SJSA1 (cell line): ENCODE measurements at places on chromosomes 4 and X.

DNA sequence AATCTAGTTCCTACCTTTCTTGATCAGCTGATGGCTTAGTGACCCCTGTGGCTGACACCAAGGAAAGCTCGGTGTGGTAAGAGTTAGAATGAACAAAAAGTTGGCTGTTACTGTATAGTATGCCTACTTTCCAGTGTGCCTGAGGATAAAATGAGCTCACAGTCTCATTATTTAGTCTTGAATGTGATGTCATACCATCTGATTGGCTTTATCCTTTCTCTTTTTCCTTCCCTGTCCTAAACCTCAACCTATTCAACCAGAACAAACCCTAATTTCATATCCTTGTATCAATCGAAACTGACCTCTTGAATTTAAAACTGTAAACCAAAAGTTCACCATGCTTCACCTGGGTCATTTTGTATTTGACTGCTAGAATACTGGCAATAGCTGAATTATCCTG lies 156.4 kb downstream of the PPARGC1A start:
- no peak overlapping the region for H3K27ac ChIP-seq
- H3K27me3 ChIP-seq, result no peaks in the 10 kb centered on the region
- H3K36me3 ChIP-seq, result no peaks in the 10 kb centered on the region
- DNase-seq, result no peak
- no peak overlapping the region for H3K4me3 ChIP-seq
- peaks cover 11% of the 10 kb centered on the region for H3K4me1 ChIP-seq

GRCh38 chr4:56448301-56448700 lies 12.2 kb downstream of the PAICS start:
- H3K4me3 ChIP-seq, result no peak overlapping the region
- H3K36me3 ChIP-seq, result peaks cover 91% of the 10 kb centered on the region
- no peak for DNase-seq
- H3K4me1 ChIP-seq, result no peaks in the 10 kb centered on the region
- H3K27ac ChIP-seq, result no peak overlapping the region
- H3K27me3 ChIP-seq, result no peaks in the 10 kb centered on the region; the same call in 1 of the 2 replicates

GRCh38 chrX:45497290-45497689 lies 296.6 kb upstream of the DIPK2B start:
- no peaks in the 10 kb centered on the region for H3K27me3 ChIP-seq
- DNase-seq, result no peak
- no peak overlapping the region for H3K27ac ChIP-seq
- peaks cover 10% of the 10 kb centered on the region for H3K4me1 ChIP-seq
- H3K4me3 ChIP-seq, result no peak overlapping the region

DNA sequence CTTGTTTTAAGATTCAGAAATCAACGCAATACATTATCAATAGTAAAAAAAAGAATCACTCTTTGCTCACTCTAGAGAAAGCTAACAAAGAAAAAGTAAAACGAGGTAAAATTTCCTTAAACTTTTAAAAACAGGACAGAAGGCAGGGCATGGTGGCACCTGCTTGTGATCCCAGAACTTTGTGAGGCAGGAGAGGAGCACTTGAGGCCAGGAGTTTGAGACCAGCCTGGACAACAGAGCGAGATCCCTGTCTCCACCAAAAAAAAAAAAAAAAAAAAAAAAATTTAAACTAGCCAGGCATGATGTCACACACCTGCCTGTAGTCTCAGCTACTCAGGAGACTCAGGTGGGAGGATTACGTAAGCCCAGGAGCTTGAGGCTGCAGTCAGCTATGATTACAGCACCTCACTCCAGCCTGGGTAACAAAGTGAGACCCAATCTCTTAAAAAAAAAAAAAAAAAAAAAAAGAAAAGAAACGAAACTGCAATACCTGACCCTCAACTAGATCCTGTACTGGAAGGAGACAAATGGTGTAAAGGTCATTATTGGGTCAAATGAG lies 3.5 kb downstream of the CCNI start:
- peaks cover 13% of the 10 kb centered on the region for H3K36me3 ChIP-seq
- no peak for DNase-seq
- no peak overlapping the region for H3K27ac ChIP-seq

GRCh38 chr4:37881811-37882210 lies 9.1 kb upstream of the TBC1D1 start:
- no peak overlapping the region for H3K27ac ChIP-seq
- no peak for DNase-seq
- H3K36me3 ChIP-seq, result no peaks in the 10 kb centered on the region
- H3K27me3 ChIP-seq, result no peaks in the 10 kb centered on the region

GRCh38 chr4:142191901-142192300 lies 555.5 kb downstream of the IL15 start:
- H3K4me1 ChIP-seq, result no peaks in the 10 kb centered on the region
- H3K27me3 ChIP-seq, result no peaks in the 10 kb centered on the region
- H3K4me3 ChIP-seq, result no peak overlapping the region
- no peak for DNase-seq
- no peaks in the 10 kb centered on the region for H3K36me3 ChIP-seq

DNA sequence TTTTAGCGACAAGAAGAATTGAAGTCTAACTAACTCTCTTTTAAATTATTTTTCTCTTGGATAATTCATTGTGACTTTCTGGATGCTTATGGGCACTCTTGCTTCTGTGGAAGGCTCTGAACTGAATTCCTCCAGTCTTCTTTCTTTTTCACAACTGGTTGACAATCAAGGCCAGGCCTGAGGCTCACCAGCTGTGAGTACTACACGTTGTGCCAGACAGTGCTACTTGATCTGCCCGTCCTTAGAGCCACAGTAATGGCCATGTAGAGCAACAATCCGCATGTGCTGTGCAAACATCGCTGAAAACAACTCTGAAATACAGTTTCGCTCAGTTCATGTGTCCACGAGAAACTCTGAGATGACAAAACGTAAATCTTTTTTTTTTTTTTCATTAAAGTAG lies 1336.3 kb upstream of the AGA start:
- no peak overlapping the region for H3K4me3 ChIP-seq
- no peak for DNase-seq
- H3K36me3 ChIP-seq, result no peaks in the 10 kb centered on the region
- no peaks in the 10 kb centered on the region for H3K27me3 ChIP-seq
- no peaks in the 10 kb centered on the region for H3K4me1 ChIP-seq
- H3K27ac ChIP-seq, result no peak overlapping the region

GRCh38 chrX:46695491-46695890 lies 63.4 kb downstream of the SLC9A7 start:
- H3K4me3 ChIP-seq, result no peak overlapping the region
- no peak overlapping the region for H3K27ac ChIP-seq
- no peaks in the 10 kb centered on the region for H3K4me1 ChIP-seq
- no peak for DNase-seq
- H3K27me3 ChIP-seq, result no peaks in the 10 kb centered on the region

DNA sequence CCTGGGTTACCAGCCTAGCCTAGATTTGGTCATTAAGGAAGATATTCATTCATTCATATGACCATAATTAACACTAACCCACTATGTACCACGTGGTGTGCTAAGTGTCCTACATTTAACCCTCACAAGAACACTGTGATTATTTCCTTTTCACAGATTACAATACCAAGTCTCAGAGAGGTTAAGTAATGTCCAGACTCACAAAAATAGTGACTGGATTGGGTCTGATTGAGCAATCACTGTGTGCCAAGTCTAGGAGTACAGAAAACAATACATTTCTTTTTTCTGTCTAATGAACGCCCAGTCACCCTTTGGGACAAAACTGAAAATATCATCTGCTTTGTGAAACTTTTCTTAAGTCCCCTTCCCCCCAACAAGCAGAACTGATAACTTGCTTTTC lies 7.6 kb upstream of the DLG3 start:
- no peaks in the 10 kb centered on the region for H3K36me3 ChIP-seq
- no peaks in the 10 kb centered on the region for H3K27me3 ChIP-seq
- H3K4me1 ChIP-seq, result peaks cover 18% of the 10 kb centered on the region
- no peak overlapping the region for H3K27ac ChIP-seq

DNA sequence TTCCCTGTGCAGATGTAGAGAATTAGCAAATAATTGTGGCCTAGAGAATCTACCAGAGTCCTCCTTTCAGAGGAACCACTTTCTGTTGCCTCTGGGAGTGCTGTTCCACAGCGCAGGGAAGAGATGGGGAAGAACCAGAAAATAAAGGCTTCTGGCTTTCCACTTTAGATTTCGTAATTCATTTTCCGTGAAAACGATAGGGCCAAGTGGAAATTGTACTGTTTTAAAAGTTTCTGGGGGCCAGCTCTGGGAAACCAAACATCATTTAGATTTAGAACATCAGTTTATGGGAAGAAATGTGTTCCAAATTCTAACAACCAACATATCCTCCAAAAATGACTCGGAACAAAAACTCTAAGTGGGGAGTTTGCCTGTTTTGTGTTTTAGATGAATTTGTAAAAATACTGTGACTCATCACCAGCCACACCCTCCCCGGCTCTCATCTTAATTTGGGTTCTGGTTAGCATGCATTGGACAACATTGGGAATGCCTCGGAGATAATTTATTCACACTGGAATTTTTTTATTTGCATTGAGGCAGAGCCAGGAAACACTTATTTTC lies 65.2 kb upstream of the LNX1 start:
- H3K27ac ChIP-seq, result no peak overlapping the region
- H3K27me3 ChIP-seq, result 0 out of 2 replicates have a peak, but pooled peaks cover 2% of the 10 kb centered on the region
- no peaks in the 10 kb centered on the region for H3K36me3 ChIP-seq
- peaks cover 10% of the 10 kb centered on the region for H3K4me1 ChIP-seq
- no peak overlapping the region for H3K4me3 ChIP-seq

GRCh38 chr4:80486603-80487002 lies 151.1 kb downstream of the CFAP299 start:
- H3K27me3 ChIP-seq, result no peaks in the 10 kb centered on the region
- no peaks in the 10 kb centered on the region for H3K4me1 ChIP-seq
- DNase-seq, result no peak
- no peak overlapping the region for H3K4me3 ChIP-seq
- H3K27ac ChIP-seq, result no peak overlapping the region

GRCh38 chr4:6992728-6993677 lies 50.2 kb upstream of the TADA2B start:
- DNase-seq, result no peak
- no peak overlapping the region for H3K4me3 ChIP-seq
- no peaks in the 10 kb centered on the region for H3K36me3 ChIP-seq
- H3K27me3 ChIP-seq, result no peaks in the 10 kb centered on the region
- no peak overlapping the region for H3K27ac ChIP-seq
